Pancreas (tissue), 10 donors: ENCODE measurements at places on chromosomes 13 and 19. TPM values are rescaled to one million over a fixed set of nuclear protein-coding genes. Genes with fewer than 3 reads are reported as not detected.

GRCh38 chr19:19420570-19421298 lies 15.3 kb downstream of the GATAD2A start:
- H3K4me3 ChIP-seq, result no peak overlapping the region
- DNase-seq, result no peak
- H3K36me3 ChIP-seq, result no peaks in the 10 kb centered on the region
- no peaks in the 10 kb centered on the region for H3K4me1 ChIP-seq
- no peak overlapping the region for H3K27ac ChIP-seq
- H3K27me3 ChIP-seq, result no peaks in the 10 kb centered on the region

DNA sequence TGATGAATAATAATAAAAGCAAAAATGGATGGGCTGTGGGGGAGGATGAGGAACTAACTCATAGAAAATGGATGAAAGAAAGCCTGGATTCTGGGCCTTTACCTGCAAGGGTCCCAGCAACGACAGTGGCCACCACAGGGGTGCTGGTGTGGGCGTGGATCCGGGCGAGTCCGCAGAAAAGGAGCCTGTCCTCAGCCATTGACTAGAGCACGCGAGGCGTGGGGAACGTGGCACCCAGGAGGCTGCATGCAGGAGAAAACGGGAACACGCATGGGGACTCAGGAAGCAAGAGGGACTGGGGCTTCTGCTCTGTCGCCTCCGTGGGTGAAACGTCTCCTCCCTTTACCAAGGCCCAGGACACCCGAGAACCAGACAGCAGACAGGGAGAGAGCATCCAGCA lies 25.8 kb upstream of the DPRX start:
- H3K4me3 ChIP-seq, result no peak overlapping the region
- no peak for DNase-seq
- H3K36me3 ChIP-seq, result no peaks in the 10 kb centered on the region
- H3K4me1 ChIP-seq, result no peaks in the 10 kb centered on the region

- H3K27me3 ChIP-seq, result no peaks in the 10 kb centered on the region
- peaks cover 19% of the 10 kb centered on the region for H3K4me1 ChIP-seq
- no peak for DNase-seq
Measured at GRCh38 chr19:44698492-44699201, at the start of gene CEACAM16. CEACAM16 (plus strand) TSS chr19:44699151; CDS start chr19:44701457, 2,306 bp downstream.

DNA sequence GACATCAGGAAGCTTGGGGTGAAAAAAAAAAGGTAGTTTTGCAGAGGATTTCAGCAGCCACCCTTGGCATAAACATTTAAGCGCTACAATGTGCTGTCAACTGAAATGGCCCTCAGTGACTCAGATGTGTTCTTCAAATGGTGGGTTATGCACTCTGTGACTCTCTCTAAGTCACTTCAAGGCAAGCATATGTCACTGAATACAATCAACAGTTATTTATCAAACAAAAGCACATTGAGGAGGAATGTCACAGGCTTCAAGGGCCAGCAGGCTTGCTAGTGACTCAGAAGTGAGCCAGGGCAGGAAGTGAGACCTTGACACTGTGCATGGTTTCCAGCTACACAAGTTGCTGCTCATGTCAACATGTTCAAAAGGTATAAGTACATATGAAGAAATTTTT lies 523.7 kb upstream of the HTR2A start:
- no peak for DNase-seq
- H3K4me1 ChIP-seq, result no peaks in the 10 kb centered on the region
- H3K27ac ChIP-seq, result no peak overlapping the region
- no peak overlapping the region for H3K4me3 ChIP-seq
- no peaks in the 10 kb centered on the region for H3K27me3 ChIP-seq

- H3K4me3 ChIP-seq, result no peak overlapping the region
- DNase-seq, result no peak
- no peak overlapping the region for H3K27ac ChIP-seq
- peaks cover 9% of the 10 kb centered on the region for H3K4me1 ChIP-seq
- no peaks in the 10 kb centered on the region for H3K36me3 ChIP-seq
Measured at GRCh38 chr13:72458701-72459100, 268.7 kb downstream of the MZT1 start.

GRCh38 chr13:91162180-91162579 lies 185.3 kb upstream of the MIR17HG start:
- no peak for DNase-seq
- H3K27me3 ChIP-seq, result no peaks in the 10 kb centered on the region
- no peak overlapping the region for H3K27ac ChIP-seq
- H3K4me1 ChIP-seq, result no peaks in the 10 kb centered on the region
- H3K4me3 ChIP-seq, result no peak overlapping the region

DNA sequence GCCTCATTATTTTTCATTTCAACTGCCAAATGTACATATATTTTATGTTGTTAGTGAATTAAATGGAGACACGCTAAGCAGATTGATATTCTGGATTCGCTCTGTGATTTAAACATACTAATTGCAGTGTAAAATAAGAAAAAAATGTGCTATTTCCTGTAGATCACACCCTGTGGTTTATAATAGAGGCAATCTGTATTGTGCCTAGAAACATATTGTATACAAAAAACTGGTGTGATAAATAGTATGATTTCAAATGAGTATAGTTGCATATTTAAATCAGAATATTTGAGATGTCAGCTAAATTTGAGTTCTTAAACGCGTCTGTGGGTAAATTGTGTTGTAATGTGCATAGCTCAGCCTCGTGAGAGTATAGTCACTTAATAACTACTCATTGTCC lies 643.9 kb downstream of the TBC1D4 start:
- no peaks in the 10 kb centered on the region for H3K27me3 ChIP-seq
- H3K4me3 ChIP-seq, result no peak overlapping the region
- H3K27ac ChIP-seq, result no peak overlapping the region
- H3K4me1 ChIP-seq, result no peaks in the 10 kb centered on the region
- no peak for DNase-seq
- no peaks in the 10 kb centered on the region for H3K36me3 ChIP-seq

MIA gene
- not detected for total RNA-seq

DNA sequence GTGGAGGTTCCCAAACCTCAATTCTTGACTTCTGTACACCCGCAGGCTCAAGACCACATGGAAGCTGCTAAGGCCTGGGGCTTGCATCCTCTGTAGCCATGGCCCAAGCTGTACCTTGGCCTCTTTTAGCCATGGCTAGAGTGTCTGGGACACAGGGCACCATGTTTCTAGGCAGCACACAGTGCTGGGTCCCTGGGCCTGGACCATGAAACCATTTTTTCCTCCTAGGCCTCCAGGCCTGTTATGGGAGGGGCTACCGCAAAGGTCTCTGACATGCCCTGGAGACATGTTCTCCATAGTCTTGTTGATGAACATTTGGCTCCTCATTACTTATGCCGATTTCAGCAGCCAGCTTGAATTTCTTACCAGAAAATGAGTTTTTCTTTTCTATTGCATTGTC lies 701.4 kb downstream of the FGF9 start:
- DNase-seq, result no peak
- H3K27me3 ChIP-seq, result no peaks in the 10 kb centered on the region
- no peaks in the 10 kb centered on the region for H3K4me1 ChIP-seq

GRCh38 chr13:48729856-48730255 lies 76.1 kb downstream of the CYSLTR2 start:
- no peak overlapping the region for H3K4me3 ChIP-seq
- no peak for DNase-seq
- H3K27ac ChIP-seq, result no peak overlapping the region
- H3K27me3 ChIP-seq, result no peaks in the 10 kb centered on the region
- H3K36me3 ChIP-seq, result no peaks in the 10 kb centered on the region

PIP5K1C gene
- total RNA-seq, result 16.3 TPM

DNA sequence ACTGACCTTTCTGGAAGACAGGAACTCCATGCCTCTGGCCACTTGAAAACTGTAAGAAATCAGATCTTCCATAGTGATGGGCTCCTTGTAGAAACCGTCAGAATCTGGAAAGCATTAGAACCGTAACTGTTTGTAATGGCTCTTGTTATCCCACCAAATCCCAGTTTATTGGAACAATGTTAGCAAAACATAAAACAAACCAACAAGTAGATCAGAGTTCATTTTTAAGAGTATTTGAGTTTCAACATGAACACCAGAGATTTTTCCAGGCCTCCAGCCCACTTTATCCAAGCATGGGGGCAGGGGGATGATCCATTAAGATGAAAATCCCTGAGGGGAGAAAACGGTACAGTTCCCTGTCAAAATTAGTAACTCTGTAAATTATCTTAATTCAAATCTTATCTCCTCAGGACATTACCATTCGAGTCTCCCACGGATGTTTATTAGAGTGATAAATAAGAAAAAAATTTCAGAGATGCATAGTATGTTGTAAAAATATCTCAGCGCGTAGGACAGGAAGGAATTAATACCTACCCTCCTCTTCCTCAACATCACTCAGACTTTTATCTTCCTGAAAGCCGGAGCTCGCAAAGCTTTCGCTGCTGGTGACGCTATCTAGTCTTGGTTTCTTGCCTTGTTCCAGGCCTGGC lies 172.5 kb downstream of the FLT1 start:
- DNase-seq, result no peak
- no peak overlapping the region for H3K27ac ChIP-seq
- no peaks in the 10 kb centered on the region for H3K27me3 ChIP-seq
- no peaks in the 10 kb centered on the region for H3K4me1 ChIP-seq
- H3K36me3 ChIP-seq, result no peaks in the 10 kb centered on the region

SCEL gene
- total RNA-seq, result 0.18 TPM

DNA sequence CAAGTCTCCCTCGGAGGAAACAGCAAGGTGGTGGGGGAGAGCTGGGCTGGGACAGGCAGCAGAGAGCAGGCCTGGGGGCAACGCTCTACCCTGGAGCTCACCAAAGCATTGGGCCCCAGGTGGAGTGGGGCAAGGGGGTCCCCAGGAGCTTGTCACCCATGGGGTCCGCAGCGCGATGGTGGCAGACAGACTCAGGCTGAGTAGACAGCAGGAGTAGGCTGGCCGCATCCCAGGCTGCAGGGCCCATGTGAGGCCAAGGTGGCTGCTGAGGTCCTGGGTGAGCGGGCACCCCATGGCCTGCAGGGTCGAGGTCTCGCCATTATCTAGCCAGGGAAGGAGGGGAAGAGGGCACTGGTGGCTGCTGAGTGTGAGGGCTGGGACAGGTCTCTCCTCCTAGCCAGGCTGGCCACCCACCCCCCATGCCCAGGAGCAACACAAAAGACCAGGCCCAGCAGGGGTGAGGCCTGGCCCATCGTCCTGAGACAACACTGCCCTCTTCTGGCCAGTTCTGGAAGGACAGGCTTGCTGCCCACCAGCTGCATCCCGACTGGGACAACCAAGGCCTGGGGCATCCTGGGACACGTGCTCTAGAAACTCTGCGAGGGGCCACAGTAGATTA lies 33.1 kb downstream of the CEBPG start:
- peak; percentile 93 for DNase-seq
- no peak overlapping the region for H3K4me3 ChIP-seq
- no peaks in the 10 kb centered on the region for H3K36me3 ChIP-seq
- H3K4me1 ChIP-seq, result peaks cover 8% of the 10 kb centered on the region
- no peak overlapping the region for H3K27ac ChIP-seq
- no peaks in the 10 kb centered on the region for H3K27me3 ChIP-seq

GRCh38 chr19:40932008-40932959 lies 50.3 kb upstream of the CYP2A7 start:
- no peak for DNase-seq
- H3K4me3 ChIP-seq, result no peak overlapping the region
- H3K27ac ChIP-seq, result no peak overlapping the region
- H3K36me3 ChIP-seq, result no peaks in the 10 kb centered on the region
- no peaks in the 10 kb centered on the region for H3K4me1 ChIP-seq

FXYD7 gene
- total RNA-seq, result not detected

GRCh38 chr13:34408640-34409039 lies 533.4 kb upstream of the NBEA start:
- H3K27me3 ChIP-seq, result no peaks in the 10 kb centered on the region
- no peaks in the 10 kb centered on the region for H3K4me1 ChIP-seq
- H3K36me3 ChIP-seq, result no peaks in the 10 kb centered on the region
- no peak overlapping the region for H3K27ac ChIP-seq
- no peak for DNase-seq
- no peak overlapping the region for H3K4me3 ChIP-seq

DNA sequence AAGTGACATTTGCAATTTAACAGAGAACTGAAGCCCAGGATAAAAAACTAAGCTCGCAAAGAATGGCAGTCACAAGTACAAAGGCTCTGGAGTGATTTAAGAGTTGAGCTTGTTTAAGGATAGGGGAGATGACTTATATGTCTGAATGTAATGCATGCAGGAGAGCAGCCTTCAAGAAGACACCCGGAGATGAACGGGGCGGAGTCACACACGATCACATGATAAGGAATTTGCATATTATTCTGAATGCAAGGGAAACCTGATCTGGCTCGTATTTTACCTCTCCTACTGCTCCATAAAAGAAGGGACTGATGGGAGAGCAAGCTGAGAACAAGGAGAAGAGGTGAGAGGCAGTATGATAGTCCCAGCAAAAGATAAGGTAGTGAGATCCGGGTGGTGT lies 12.9 kb downstream of the TBC1D4 start:
- H3K36me3 ChIP-seq, result no peaks in the 10 kb centered on the region
- H3K27ac ChIP-seq, result no peak overlapping the region
- H3K4me3 ChIP-seq, result no peak overlapping the region

DNA sequence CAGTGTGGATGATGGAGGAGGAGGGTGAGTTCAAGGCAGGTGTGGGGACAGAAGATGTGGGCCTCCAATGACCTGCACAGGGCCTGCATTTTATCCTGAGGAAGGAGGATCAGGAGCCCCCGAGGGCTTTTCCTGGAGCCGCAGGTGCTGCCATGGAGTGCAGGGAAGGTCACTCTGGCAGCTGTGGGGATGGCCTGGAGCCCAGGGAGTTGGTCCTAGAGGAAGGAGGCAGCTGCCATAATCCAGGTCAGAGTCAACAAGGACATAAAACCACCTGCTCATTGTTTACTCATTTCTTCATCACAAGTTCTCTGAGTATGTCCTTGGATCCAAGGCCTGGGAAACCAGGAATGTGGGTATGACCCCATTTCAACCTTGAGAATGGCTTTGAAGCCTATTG lies 87.2 kb downstream of the SCGB2B2 start:
- peaks cover 7% of the 10 kb centered on the region for H3K4me1 ChIP-seq
- H3K27ac ChIP-seq, result no peak overlapping the region
- H3K27me3 ChIP-seq, result no peaks in the 10 kb centered on the region
- peak; percentile 85 for DNase-seq
- no peak overlapping the region for H3K4me3 ChIP-seq

- peak; percentile 98 for DNase-seq
- H3K27me3 ChIP-seq, result no peaks in the 10 kb centered on the region
- H3K4me3 ChIP-seq, result peak within 1 kb of the TSS; percentile 94
- peak within 1 kb of the TSS; percentile 83 for H3K27ac ChIP-seq
Measured at GRCh38 chr19:39833464-39834286, at the start of gene DYRK1B. DYRK1B (minus strand) TSS chr19:39834162; CDS start chr19:39831867, 2,295 bp downstream.

DNA sequence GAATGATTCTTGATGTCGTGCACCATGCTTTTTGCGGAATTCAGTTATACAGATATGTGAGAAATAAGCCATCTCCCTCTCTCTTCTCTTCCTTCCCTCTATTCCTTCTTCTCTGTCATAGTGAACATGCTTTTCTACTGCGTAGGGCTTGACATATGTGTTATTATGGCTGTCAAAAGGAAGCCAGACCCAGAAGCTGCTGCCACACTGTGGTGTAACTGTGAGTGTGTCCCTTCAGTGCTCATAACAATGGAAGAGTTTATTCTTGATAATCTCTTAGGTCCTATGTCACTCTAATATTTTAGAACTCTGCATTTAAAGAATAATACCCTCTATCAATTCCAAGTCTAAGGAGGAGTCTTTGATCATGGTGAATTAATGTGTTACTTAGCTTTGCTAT lies 208.9 kb upstream of the TMTC4 start:
- H3K4me1 ChIP-seq, result no peaks in the 10 kb centered on the region
- no peak overlapping the region for H3K4me3 ChIP-seq
- H3K27ac ChIP-seq, result no peak overlapping the region
- no peak for DNase-seq
- no peaks in the 10 kb centered on the region for H3K36me3 ChIP-seq
- no peaks in the 10 kb centered on the region for H3K27me3 ChIP-seq
